ENCODE measurements at places on chromosomes 3 and 15. TPM values are rescaled to one million over a fixed set of nuclear protein-coding genes. Genes with fewer than 3 reads are reported as not detected.

DNA sequence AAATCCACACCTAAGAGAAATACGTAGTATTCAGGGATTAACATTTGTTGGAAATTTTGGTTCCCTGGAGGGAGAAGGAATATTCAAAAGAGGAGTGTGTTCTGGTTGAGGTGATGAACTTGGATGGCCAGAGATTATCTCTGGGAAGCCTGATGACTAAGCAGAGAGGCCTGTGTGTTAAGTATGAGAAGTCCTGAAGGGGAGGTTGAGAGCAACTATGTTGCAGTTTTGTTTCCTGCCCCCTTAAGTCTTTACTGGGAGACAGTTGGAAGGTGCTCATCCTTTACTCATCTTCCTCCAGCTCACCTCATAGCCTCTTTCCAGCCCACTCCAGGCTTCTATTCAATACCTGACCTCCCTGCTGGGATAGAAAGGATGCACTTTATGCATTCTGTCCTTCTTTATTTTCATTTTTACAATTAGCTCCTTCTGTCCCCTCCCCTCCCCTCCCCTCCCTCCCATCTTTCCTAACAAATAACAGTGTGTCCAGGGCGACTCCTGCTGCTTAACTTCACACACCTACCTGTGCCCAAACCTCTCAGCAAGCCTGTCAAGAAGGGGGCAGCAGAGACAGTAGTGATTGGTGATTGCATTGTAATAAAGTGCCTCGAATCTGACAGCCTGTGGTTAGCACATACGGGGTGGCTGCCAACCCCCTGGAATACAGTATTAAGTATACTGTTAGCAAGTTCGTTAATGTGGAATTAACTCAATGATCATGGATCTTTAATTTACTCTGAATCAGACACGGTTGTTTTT, 11.9 kb downstream of the RAP2B start:
- DNase-seq: peak; percentile 49

DNA sequence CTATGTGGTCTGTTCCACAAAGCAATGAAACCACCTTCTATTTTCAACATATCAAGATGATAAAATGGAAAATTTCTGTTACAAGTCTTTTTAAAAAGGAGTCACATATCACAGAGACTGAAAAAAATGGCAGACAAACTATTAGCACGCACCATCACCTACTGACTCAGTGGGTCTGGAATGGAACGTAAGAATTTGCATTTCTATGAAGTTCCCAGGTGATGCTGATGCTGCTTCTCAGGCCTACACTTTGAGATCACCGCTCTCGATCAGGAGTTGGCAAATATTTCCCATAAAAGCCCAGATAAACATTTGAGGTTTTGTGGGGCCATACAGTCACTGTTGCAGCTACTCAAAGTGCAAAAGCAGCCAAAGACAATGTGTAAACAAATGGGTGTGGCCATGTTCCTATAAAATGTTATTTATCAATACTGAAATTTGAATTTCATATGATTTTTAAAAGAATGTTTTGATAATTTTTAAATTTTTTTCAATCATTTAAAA, 142.9 kb downstream of the ADAM10 start:
- no peak for DNase-seq

GRCh38 chr3:197404754-197405153, 106.3 kb upstream of the DLG1 start:
- DNase-seq: no peak

GRCh38 chr3:7573330-7573729, 712.4 kb downstream of the GRM7 start:
- no peak for DNase-seq

DNA sequence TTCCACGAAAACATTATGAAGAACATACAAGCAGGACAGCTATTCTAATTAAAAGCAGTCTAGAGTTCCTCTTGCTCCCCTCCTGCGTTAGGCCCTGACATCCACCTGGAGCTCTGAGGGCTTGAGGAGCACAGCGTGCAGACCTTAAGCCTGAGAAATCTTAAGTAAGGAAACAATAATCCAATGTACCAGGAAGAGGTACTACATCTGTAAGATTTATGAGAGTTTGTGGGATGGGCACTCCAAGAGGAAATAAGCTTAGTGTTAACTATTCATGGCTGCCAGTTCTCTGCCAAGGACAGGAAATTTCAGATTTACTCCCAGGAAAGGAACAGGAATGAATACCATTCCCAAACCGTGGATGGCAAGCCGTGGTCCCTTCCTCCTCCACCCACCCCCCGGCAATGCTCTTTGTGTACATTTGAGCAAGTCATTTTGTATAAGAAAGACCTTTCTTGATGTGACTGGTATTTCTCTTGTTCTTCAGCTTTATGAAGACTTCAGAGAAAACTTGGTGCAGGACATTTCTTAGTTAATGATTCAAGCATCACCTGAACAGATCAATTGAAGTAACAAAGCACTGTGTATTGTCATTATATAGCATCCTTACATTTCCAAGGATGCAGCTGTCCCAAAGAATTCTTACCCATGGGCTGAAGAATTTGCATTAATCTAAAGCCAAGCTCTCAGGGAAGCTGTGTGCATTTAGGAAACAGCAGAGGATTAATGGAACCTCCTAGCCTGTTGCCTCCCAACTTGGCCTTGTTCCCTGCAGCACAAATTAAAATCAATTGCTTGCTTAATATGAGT, 28.8 kb upstream of the VILL start:
- no peak for DNase-seq

GRCh38 chr3:126493739-126494138, 18.0 kb upstream of the ZXDC start:
- DNase-seq: no peak

DNA sequence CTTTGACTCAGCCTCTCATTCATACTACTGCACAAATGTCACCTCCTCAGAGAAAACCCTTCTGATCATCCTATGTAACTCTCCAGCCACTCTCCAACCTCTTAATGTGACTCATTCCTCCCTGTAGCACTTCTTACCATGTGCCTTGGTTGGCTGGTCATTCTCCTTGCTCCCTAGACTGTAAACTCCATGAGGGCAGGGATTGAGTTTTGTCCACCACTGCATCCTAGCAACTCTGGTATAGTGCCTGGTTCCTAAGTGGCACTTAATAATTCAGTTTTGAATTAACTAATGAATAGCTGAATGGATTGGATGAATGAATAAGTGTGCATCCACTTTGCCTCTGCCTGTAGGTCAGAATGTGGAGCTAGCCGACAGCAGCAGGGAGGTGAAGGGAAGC, 202.5 kb upstream of the HES1 start:
- no peak for DNase-seq

DNA sequence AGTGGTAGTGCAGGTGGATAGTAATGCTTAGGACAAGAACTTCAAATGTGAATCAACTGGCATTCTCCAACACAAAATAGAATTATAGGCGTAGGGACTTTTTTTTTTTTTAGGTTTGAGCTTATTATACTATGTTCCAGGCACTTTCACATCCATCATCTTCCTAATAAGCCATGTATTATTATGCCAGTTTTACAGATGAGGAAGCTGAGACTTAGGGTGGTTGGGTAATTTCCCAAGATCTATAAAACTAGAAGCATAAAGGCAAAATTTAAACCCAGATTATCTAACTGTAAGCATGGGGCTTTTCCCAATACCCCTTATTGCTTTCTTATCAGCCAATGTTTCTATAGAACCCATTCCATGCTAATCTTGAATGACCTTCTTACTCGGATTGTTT, 75.1 kb upstream of the ETV5 start:
- DNase-seq: no peak

DNA sequence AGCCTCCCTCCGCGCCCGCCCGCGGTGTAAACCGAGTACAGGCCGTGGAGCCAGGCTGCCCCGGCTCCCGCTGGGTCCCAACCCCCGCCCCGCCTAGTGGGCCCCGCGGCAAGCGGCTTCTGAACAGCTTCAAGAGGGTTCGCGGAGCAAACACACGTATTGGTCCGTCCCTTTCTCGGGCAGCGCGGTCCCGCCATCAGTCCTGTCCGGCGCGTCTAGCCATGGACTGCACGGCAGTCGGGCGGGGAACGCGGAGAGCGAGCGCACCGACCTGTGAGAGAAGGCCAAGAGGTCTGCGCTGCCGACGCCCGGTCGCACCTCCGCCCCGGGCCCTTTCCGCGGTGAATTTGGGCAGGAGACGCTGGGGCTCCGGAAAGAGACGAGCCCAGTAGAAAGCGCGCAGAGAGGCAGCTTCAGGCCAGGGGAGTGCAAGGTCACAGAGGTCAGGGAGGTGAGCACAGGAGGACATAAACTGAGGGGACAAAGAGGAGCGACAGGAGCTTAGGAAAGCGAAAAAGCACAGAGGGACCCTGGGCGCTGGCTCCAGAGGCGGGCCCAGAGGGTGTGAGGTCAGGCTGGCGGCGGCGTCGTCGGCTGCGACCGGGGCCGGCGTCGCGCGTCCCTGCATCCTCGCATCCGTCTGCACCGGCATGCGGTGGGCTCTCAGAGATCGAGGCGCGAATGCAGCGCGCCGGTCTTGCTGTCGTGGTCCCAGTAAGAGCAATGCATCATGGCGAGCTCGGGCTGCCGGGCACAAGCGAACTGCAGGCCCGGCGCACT, 1.8 kb downstream of the FOXL2 start:
- DNase-seq: no peak

GRCh38 chr3:124862006-124862405, 25.2 kb downstream of the ITGB5 start:
- DNase-seq: no peak

- DNase-seq: peak; percentile 18
Measured at GRCh38 chr3:179272385-179272784, 21.5 kb upstream of the KCNMB3 start.

DNA sequence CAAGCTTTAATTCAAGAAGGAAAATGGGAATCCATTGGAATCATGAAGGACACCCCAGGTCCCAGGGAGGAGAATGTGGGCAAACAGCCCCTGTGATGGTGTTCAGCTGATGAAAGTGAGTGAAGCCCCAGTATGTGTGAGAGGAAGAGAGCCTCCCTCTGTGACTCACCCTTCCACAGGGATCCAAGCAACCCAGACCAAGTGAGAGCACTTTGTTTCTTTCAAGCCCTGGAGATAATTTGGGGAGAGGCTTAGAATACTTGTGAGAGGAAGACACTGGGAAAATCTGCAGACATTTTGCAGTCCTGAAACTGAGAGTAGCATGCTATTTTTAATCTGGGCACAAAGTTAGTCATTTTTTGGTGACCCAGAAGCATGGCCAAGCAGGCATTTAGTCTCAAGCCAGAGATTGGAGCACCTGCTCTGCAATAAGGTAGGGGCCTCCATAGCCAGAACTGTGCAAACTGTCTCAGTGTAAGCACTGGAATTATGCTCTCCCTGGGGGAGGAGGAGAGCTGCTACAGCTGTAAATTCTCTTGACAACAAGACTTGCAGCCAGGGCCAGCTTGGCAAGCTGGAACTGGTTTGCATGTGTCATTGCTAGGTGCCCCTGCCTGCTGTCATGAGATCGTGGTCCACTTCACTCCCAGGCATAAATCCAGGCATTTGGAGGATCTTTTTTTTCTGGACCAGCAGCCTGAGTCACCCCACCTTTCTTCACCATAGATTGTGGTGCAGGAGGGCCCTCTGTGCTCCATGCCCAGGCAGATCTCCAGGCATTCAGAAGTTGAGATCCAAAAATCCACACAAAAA, 537.8 kb upstream of the DPPA4 start:
- no peak for DNase-seq

DNA sequence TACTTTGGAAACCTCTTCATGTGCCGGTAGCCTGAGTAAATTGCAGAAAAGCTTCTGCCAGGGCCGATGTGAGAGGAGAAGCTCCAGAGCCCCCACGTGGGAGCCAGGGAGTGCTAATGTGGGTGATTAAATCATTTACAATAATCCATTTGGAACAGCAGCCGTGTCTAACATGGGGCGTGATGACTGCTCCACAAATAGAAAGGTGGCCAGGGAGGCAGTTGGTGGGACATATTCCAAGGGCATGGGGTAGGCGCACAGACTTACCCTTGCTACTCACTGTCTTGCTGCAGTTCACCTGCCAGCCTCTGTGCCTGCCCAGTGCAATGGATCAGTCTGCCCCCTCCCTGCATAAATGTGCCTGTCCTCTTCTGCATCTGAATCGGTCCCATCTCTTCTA, 39.3 kb upstream of the INSYN1 start:
- DNase-seq: no peak

GRCh38 chr3:29486096-29486495, 205.2 kb downstream of the RBMS3 start:
- no peak for DNase-seq

- DNase-seq: no peak
Measured at GRCh38 chr3:30730967-30731366, 124.6 kb downstream of the TGFBR2 start.

DNA sequence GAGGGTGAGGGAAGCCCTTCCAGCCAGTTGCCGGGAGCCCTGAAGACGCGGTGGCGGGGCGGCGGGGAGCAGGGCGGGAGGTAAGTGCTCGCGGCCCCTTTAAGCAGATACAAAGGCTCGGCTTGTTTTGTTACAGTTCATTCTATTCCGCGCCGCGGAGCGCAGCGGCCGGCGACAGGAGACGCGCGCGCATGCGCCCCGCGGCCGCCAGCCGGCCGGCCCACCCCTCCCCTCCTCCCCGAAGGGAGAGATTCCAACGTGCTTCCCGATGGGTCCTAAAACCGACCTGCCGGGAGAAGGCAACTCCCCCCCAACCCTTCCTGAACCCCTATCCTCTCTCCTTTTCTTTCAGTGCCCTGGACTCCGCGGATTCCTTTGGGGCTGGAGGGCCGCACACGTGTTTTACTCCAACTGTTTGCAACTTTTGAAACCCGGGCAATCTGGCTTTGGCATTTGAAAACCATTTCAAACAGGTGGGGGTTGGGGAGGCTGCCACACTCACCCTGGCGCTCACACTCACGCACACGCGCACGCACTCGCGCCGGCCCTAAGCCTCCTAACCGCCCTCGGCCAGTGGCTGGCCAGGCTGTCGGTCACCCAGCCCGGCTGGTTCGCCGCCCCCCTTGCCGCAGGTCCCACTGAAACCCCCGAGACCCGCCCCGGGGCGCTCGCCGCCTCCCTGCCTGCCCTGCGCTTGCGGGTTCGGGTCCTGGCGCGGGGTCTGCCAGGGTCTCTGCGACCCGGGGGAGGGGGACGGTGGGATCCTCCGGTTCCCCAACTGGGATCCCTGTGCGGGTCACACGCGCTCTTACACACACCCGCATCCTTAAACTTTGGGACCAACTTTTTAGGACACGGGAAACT, at the start of gene MAGI1:
TSS of gene MAGI1 (minus strand) at position 193 of the 864 bp plus-strand sequence. CDS start 610 bp downstream, outside the sequence.
- peak; percentile 94 for DNase-seq

- peak; percentile 65 for DNase-seq
Measured at GRCh38 chr15:57158589-57158988, 217.7 kb upstream of the CGNL1 start.

GRCh38 chr3:107683447-107683846, 160.7 kb downstream of the BBX start:
- no peak for DNase-seq

GRCh38 chr3:194492001-194492400, 5.2 kb upstream of the ATP13A3 start:
- DNase-seq: no peak

DNA sequence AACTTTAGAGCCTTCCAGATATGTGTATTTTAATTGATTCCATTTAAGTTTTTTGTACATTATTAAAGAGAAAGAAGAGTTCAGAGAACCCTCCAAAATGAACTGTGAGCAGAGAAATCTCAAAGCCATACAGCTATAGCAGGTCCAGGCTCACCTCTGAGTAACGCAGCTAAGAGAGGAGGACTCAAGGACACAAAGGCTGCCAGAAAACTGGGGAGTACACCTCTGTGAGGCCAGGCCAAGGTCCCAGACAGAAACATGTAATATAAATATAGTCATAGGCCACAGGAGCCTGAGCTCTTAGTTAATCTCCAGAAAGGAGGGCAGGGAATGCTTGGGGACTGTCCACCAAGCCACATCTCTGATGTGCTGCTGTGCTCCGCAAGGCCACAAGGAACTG, 66.5 kb downstream of the TMEM39A start:
- DNase-seq: no peak

Gene KNG1
- not detected for total RNA-seq

Gene NLGN1
- 0.39 TPM for total RNA-seq

Gene ACTC1
- not detected for total RNA-seq

Gene TADA3
- total RNA-seq: 107 TPM

Gene PRKCI
- 26.9 TPM for total RNA-seq

Gene CASR
- total RNA-seq: not detected

Measured in RPMI7951 (cell line).